Astrocyte (in vitro differentiated cells and primary cell): ENCODE measurements at places on chromosomes 13 and 19. TPM values are rescaled to one million over a fixed set of nuclear protein-coding genes. Genes with fewer than 3 reads are reported as not detected.
A peak's percentile ranks its signal among the peaks of the same experiment; 100 is the strongest.

ETV2 gene
- 0.45 TPM in 1 of 2 replicates, not detected in the other for total RNA-seq

GET3 gene
- 63.0 and 66.8 TPM in 2 replicates for total RNA-seq

SHC2 gene
- total RNA-seq: 27.5 and 29.7 TPM in 2 replicates

ZIC2 gene
- total RNA-seq: 0.60 and 1.8 TPM in 2 replicates

URI1 gene
- 61.0 and 61.4 TPM in 2 replicates for total RNA-seq

CRYL1 gene
- 3.7 and 4.0 TPM in 2 replicates for total RNA-seq

MEDAG gene
- 1.2 and 1.5 TPM in 2 replicates for total RNA-seq

ZNF549 gene
- total RNA-seq: 6.7 and 7.3 TPM in 2 replicates

- no peak overlapping the region for H3K4me3 ChIP-seq
- no peak for DNase-seq
- peaks cover 13% of the 10 kb centered on the region for H3K27me3 ChIP-seq
- peaks cover 13% of the 10 kb centered on the region for H3K4me1 ChIP-seq
Observed at GRCh38 chr13:109699628-109700071, 86.7 kb downstream of the IRS2 start.

- no peaks in the 10 kb centered on the region for H3K36me3 ChIP-seq
- H3K27me3 ChIP-seq: no peaks in the 10 kb centered on the region
- no peaks in the 10 kb centered on the region for H3K4me1 ChIP-seq
Observed at GRCh38 chr19:6138066-6138465, 2.6 kb downstream of the ACSBG2 start.

DNA sequence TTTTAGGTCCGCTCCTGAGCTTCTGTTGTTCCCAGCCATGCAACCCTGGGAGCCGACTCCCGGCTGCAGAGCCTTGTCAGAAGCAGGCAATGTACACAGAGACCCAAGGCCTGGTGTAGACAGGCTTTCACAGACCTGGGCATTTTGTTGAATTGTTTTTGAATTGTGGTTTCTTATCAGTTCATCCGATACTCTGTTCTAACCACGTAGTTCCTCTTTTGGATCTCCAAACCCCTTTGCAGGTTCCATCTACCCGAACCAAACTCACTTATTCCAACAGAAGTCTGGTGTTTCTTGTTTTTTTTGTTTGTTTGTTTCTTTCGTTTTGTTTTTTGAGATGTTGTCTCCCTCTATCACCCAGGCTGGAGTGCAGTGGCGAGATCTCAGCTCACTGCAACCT lies 6.3 kb upstream of the NLRP2 start:
- H3K27me3 ChIP-seq: no peaks in the 10 kb centered on the region
- no peak overlapping the region for H3K27ac ChIP-seq
- H3K4me1 ChIP-seq: no peaks in the 10 kb centered on the region
- no peak overlapping the region for H3K4me3 ChIP-seq
- no peaks in the 10 kb centered on the region for H3K36me3 ChIP-seq
- peak; percentile 3 for DNase-seq

DNA sequence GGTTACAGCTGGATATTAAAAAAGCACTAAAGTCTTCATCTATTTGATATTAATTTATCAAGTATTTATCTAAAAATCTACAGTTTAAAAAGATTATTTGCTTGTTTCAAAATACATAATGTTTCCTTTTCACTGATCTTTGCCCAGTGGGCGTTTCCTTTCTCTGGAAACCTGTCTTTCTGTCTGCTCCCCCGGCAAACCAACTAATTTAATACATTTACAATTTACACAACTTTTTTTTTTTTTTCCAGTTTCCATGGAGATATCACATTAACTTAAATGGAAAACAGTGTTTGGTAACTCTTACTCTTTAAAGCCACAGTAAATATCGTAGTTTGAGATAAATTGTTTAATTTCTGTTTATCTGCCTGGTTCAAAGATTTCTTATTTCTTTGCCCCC lies 5.3 kb downstream of the GPC6 start:
- no peak overlapping the region for H3K27ac ChIP-seq
- no peaks in the 10 kb centered on the region for H3K27me3 ChIP-seq
- H3K4me1 ChIP-seq: peaks cover 17% of the 10 kb centered on the region

DNA sequence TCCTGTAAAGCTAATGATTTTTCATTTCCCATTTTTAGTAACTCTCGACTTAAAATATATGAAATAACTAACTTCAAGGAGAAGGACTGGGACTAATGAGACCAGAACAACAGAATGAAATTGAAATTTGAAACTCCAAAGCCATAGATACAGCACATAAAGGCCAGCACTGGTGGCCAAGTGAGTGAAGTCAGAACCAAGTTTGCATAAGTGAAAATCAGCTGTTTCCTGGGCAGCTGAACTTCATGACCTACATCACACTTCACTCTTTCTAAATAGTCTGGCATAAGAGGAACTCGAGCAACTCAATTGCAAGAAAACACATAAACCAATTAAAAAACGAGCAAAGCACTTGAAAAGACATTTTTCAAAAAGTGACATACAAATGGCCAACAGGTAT lies 84.5 kb downstream of the DCLK1 start:
- no peak overlapping the region for H3K4me3 ChIP-seq
- no peaks in the 10 kb centered on the region for H3K4me1 ChIP-seq
- no peak overlapping the region for H3K27ac ChIP-seq
- H3K27me3 ChIP-seq: no peaks in the 10 kb centered on the region

- H3K4me1 ChIP-seq: no peaks in the 10 kb centered on the region
- H3K27ac ChIP-seq: no peak overlapping the region
- H3K4me3 ChIP-seq: no peak overlapping the region
- H3K27me3 ChIP-seq: no peaks in the 10 kb centered on the region
Observed at GRCh38 chr19:35949131-35949530, 13.0 kb downstream of the LRFN3 start.

DNA sequence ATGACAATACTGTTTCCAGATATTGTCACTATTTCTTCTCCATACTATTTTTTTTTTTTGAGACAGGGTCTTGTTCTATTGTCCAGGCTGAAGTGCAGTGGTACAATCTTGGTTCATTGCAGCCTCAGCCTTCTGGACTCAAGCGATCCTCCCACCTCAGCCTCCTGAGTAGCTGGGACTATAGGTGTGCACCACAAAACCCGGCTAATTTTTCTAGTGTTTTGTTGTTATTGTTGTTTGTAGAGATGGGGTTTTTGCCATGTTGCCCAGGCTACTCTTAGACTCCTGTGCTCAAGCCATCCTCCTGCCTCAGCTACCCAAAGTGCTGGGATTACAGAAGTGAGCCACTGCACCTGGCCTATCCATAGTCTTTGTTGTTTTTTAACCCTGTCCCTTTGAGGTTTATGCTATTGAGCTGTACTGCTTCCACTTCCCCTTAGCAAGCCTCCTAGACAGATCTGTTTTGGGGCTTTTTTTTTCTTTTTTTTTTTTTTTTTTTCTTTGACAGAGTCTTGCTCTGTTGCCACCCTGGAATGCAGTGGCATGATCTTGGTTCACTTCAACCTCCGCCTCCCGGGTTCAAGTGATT lies 27.6 kb upstream of the MAP3K10 start:
- no peak overlapping the region for H3K27ac ChIP-seq
- no peaks in the 10 kb centered on the region for H3K27me3 ChIP-seq
- H3K36me3 ChIP-seq: no peaks in the 10 kb centered on the region
- no peak overlapping the region for H3K4me3 ChIP-seq

- no peaks in the 10 kb centered on the region for H3K27me3 ChIP-seq
- peaks cover 4% of the 10 kb centered on the region for H3K4me1 ChIP-seq
- H3K36me3 ChIP-seq: no peaks in the 10 kb centered on the region
- DNase-seq: no peak
- H3K4me3 ChIP-seq: no peak overlapping the region
Observed at GRCh38 chr13:32041429-32041828, 9.9 kb downstream of the FRY start.

DNA sequence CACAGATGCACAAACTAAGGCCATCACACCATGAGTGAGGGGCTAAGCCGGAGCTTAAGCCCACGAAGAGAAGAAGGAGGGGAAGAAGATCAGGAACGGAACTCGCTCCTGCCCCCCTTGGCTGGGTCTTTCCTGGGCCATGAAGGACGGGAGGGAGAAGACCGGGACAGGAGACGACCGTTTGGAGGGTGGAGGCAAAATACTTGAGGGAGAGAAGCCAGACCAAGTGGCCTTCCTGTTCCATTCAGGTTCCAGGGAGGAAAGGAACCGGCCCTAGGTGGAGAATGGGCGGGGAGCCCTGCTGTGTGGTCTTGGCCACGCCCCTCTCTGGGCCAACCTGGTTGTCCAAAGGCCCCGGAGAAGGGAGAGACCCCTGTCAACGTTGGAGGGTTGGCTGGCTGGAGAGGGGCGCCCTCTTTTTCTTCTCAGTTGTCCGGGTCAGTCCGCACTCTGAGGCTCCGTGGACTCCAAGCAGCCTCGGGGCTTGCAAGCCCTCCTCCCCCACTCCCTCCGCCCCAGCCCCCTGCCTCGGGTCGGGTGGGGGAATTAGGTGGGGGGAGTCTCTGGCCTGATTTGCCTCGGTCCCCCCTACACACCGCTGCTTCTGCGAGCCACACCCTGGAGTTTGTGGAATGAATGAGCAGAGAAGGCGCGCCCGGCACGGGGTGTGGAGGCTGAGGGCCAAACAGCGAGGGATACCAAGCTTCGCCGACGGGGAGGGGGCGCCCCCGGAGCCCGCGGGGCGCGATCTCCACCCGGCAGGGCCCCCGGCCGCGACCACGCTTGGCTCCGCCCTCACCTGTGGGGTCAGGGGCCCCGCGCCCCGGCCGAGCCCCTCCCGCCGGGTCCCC lies 757 bp downstream of the FBN3 start:
- H3K27me3 ChIP-seq: peaks cover 30% of the 10 kb centered on the region
- H3K36me3 ChIP-seq: no peaks in the 10 kb centered on the region
- H3K4me3 ChIP-seq: no peak overlapping the region
- DNase-seq: no peak
- no peak overlapping the region for H3K27ac ChIP-seq

GRCh38 chr13:25473864-25474263 lies 102.1 kb downstream of the ATP8A2 start:
- no peaks in the 10 kb centered on the region for H3K36me3 ChIP-seq
- H3K27me3 ChIP-seq: no peaks in the 10 kb centered on the region
- H3K27ac ChIP-seq: no peak overlapping the region
- peak; percentile 70 for DNase-seq
- peaks cover 7% of the 10 kb centered on the region for H3K4me1 ChIP-seq

DNA sequence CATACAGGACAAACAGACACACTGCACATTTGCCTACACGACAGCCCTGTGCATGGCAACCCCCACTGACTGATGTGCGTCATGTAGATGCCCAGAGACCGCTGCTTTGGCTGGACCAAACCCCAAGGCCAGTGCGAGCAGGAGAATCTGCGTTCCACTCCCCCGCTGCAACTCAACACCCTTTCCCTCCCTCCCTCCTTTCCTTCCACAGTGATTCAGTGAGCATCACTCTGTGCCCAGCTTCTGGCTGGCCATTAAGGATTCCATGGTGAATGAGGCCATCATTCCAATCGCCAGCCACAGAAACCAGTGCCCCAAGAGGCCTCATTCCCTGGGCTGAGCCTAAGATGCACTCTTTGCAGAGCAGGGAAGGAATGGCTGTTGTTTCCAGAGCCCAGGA lies 61.6 kb downstream of the GSX1 start:
- no peaks in the 10 kb centered on the region for H3K27me3 ChIP-seq
- no peaks in the 10 kb centered on the region for H3K4me1 ChIP-seq
- H3K27ac ChIP-seq: no peak overlapping the region
- no peak overlapping the region for H3K4me3 ChIP-seq
- DNase-seq: no peak

DNA sequence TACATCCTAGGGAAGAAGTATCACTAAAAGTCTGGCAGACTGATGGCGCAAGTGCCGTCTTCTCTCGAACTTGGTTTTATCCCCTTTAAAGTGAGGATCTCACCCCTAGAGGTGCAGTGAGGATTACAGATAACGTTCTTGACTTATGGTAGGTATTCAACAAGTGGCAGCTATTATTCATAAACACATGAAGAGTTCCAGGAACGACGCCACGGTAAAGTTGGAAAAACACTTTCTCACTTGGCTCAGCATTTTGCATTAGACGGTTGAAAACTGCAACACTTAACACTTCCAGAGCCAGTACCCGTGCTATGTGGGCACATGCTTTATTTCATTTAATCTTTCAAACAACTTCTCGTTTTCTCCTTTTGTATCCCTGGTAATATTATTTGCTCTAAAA lies 8.7 kb downstream of the PROZ start:
- no peaks in the 10 kb centered on the region for H3K4me1 ChIP-seq
- no peaks in the 10 kb centered on the region for H3K27me3 ChIP-seq
- H3K4me3 ChIP-seq: no peak overlapping the region

DNA sequence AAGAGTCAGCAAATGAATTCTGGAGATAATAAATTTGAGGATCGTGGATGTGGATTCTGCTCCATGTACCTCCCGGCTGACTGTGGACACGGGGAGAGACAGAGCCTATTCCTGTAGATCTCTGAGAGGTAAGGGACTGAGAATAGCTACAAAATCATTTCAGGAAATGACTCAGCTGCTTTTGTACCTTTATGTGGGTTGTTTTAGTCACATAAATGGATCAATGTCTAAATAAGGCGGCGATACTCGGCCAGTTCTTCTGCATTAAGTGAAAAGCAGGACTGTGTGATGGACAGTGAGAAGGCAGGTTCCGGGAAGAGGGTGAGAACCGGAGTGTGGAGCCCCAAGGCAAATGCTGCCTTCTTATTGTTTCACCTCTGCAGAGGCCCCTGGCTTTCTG lies 128.1 kb downstream of the EFNB2 start:
- H3K4me1 ChIP-seq: peaks cover 7% of the 10 kb centered on the region
- H3K36me3 ChIP-seq: no peaks in the 10 kb centered on the region
- no peaks in the 10 kb centered on the region for H3K27me3 ChIP-seq
- no peak overlapping the region for H3K27ac ChIP-seq
- H3K4me3 ChIP-seq: no peak overlapping the region

- DNase-seq: no peak
- H3K27me3 ChIP-seq: no peaks in the 10 kb centered on the region
- H3K4me1 ChIP-seq: no peaks in the 10 kb centered on the region
Observed at GRCh38 chr13:23966691-23967615, 69.7 kb upstream of the C1QTNF9B start.

DNA sequence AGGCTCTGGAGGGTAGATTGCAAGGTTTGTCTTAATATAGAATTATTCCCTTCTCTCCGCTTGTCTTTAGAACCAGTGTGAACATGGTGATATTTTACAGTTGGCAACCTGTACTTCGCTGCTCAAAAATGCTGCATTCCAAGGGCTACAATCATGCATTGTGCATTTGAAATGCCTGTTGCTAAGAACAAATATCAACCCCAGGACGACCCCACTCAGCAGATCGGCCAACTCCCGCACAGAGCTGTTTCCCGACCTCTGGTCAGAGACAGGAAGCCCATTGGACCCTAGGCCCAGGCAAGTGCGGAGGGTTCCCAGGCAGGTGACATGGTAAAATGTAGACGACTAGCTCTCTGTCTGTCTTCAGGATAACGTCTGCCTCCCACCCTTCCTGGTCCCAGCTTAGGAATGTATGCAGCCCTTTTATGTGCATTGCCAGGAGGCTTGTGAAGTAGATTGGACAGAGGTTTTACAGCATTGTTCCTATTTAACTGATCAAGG lies 263.5 kb downstream of the FOXO1 start:
- H3K4me1 ChIP-seq: peaks cover 29% of the 10 kb centered on the region
- no peak overlapping the region for H3K4me3 ChIP-seq
- peak; percentile 86 for DNase-seq

- H3K27ac ChIP-seq: no peak overlapping the region
- H3K36me3 ChIP-seq: no peaks in the 10 kb centered on the region
- no peak overlapping the region for H3K4me3 ChIP-seq
- no peaks in the 10 kb centered on the region for H3K4me1 ChIP-seq
- peak; percentile 52 for DNase-seq
Observed at GRCh38 chr13:97030705-97031452, 36.6 kb upstream of the OXGR1 start.

GRCh38 chr13:110780422-110780821 lies 66.9 kb downstream of the ING1 start:
- H3K27me3 ChIP-seq: peaks cover 6% of the 10 kb centered on the region
- H3K27ac ChIP-seq: no peak overlapping the region
- H3K36me3 ChIP-seq: no peaks in the 10 kb centered on the region
- no peak overlapping the region for H3K4me3 ChIP-seq
